ENCODE measurements at places on chromosomes 12 and 14. TPM values are rescaled to one million over a fixed set of nuclear protein-coding genes. Genes with fewer than 3 reads are reported as not detected.

- DNase-seq = no peak
These were observed 251.1 kb downstream of the NAV3 start for GRCh38 chr12:78081590-78082314.

The GLT1D1 gene
- total RNA-seq = 0.32 TPM

The SLCO1B1 gene
- total RNA-seq = not detected

DNA sequence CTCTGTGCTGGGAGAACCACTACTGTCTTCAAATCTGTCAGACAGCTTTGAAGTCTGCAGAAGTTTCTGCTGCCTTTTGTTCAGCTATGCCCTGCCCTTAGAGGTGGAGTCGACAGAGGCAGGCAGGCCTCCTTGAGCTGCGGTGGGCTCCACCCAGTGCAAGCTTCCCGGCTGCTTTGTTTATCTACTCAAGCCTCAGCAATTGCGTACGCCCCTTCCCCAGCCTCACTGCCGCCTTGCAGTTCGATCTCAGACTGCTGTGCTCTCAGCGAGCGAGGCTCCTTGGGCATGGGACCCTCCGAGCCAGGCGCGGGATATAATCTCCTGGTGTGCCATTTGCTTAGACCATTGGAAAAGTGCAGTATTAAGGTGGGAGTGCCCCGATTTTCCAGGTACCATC lies 25.1 kb upstream of the KLRB1 start:
- no peak for DNase-seq

- DNase-seq = no peak
These were observed 63.3 kb downstream of the ZFP36L1 start for GRCh38 chr14:68729556-68729955.

DNA sequence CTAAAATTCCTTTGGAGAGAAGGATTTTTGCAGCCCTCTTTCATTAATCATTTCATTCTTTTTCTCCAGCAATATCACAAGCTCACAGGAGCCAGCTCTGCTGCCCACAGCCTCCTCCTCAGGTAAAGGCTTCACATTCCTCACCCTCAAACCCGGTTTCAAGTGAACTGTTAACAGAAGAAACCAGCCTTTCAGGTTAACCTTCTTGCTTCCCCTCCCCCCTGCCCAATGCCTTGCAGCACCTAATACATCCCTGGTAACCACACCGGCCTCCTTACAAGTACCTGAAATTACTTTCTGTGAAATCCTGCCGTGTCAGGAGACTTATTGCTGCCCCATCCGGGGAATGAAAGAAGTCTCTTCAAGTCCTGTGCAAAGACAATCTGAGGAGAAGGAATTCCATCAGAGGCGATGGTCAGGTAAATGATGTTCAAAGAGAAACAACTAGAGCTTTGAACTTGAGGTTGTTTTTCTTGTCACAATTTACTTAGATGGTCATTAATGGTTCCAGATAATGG lies 111.2 kb downstream of the MYRFL start:
- no peak for DNase-seq

GRCh38 chr12:3129301-3130056 lies 52.3 kb downstream of the TSPAN9 start:
- no peak for DNase-seq

GRCh38 chr14:91484186-91484585 lies 25.9 kb downstream of the PPP4R3A start:
- DNase-seq = peak; percentile 32

The P3H3 gene
- 0.93 TPM for total RNA-seq

The IL26 gene
- total RNA-seq = not detected

DNA sequence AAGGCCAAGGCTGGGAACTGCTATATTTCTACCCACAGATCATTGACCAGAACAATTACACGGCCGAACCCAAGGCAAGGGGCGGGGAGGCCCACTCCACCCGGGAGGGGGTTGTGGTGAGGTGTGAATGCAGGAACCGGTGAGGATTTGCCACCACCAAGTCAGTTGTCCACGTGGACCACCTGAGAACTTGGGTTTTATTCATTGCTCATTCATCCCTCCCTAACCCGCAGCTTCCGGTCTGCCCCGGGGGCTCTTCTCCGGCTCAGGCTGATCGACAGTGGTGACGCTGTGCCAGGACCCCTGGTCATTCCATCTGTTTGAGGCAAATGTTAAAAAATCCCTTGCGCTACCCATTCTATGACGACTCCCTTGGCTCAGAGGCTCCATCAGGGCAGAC lies 127.7 kb upstream of the RTL1 start:
- DNase-seq = no peak

- DNase-seq = no peak
These were observed 9.4 kb upstream of the RPS6KL1 start for GRCh38 chr14:74932401-74932901.

The RNFT2 gene
- 62.2 TPM for total RNA-seq

The CPM gene
- total RNA-seq = 13.0 TPM

The SERPINA3 gene
- total RNA-seq = not detected

The TCL1B gene
- total RNA-seq = 5.7 TPM

DNA sequence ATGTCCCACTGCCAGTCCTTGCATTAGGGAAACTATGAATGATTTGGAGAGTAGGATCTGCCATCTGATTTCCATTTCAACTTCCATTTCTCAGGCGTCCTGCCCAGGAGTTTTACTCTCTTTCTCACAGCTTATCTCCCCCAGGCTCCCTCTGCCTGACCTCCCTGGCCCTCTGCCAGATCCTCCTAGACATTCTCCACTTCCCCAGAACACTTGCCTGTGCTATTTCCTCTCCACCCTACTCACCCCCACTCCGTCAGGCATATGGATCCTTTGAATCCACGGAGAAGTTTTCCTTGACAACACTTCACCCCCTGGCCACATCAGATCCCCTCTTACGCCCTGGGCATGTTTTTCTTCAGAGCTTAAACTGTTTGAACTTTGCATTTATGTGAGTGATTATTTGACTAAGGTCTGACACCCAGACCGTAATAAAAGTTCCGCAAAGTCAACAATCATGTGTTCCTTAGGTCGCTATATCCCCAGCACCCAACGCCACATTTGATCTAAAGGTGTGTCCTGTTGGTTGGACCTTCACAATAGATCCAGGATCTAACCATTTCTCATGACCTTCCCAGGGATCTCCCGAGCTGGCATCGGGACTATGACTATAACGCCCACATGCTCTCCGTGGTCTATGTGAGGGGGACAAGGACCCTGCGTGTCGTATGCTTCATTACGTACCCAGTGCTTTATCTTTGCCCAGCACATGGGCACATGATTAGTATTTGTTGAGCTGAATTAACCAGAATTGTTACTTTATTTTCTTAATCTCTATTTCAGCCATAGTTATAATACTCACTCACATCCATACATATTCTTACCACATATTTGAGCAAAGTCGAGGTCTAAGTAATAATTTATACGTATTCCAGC lies 255.8 kb upstream of the FOXN3 start:
- DNase-seq = no peak

The ATG14 gene
- 4.7 TPM for total RNA-seq

GRCh38 chr12:57149245-57149900 lies 2.0 kb upstream of the LRP1-AS start:
- no peak for DNase-seq

The KERA gene
- not detected for total RNA-seq

DNA sequence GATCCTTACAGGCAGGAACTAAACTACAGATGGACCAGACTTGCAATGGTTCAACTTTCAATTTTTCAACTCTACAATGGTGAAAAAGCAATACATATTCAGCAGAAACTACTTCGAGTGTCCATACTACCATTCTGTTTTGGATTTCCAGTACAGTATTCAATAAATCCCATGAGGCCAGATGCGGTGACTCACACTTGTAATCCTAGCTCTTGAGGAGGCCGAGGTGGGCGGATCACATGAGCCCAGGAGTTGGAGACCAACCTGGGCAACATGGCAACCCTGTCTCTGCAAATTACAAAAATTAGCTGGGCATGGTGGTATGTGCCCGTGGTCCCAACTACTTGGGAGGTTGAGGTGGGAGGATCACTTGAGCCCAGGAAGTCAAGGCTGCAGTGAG lies 336.1 kb downstream of the MED13L start:
- DNase-seq = no peak

DNA sequence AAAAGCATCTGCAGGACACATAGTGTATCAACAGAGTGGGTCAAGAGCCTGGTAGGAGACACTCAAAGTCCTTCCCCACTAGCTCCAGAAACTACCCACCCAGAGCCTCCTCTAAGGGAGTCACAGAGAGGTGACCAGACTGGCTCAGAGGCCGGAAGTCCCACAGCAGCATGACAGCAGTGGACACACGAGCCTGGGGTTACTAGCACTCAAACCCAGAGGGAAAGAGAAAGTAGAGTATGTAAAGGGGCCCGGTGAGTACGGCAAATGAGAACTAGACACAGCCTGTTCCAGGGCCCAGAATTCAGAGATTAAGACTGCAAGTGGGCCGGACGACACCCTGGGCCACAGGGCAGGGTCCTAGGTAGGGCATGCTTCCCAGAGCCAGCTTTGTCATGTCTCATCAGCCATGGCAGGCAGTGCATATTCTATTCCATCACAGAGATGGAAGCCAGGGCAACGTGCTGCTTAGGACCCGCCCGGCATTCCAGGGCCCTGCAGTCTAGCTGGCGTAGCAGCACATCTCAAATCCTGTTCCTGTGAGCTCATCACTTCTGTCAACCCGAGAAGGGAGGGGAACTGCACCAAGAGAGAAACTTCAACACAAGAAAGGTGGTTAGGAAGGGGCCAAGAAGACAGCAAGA lies 4.2 kb downstream of the IFFO1 start:
- no peak for DNase-seq

The INHBE gene
- total RNA-seq = 3.4 TPM

DNA sequence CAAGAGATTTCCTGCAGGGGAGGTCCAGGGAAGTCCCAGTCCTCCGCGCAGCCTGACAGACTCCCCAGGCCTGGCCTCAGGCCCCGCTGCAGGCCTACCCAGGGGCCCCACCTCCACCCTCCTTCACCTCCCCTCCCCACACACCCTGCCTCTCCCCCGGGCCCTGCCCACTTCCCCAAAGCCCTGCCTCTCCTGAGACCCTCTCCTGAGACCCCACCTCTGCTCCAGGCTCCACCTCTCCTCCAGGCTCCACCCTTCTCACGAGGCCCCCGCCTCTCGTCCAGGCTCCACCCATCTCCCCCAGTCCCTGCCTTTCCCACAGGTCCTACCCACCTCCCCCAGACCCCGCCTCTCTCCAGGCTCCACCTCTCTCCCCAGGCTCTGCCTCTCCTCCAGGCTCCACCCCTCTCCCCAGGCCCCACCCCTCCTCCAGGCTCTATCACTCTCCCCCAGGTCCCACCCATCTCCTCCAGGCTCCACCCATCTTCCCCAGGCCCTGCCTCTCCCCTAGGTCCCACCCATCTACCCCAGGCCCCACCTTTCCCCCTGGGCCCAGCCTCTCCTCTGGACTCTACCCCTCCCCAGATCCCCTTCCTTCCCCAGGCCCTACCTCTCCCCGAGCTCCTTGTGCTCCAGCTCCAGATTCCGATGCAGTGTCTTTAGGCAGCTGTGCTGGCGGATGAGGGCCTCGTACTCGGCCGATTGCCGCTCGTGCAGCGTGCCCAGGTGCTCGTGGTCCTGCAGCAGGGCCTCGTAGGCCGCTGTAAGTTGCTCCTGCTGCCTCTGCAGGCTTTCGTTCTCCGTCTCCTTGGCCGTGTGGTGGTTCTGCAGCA lies 58.8 kb upstream of the GPR68 start:
- peak; percentile 81 for DNase-seq

DNA sequence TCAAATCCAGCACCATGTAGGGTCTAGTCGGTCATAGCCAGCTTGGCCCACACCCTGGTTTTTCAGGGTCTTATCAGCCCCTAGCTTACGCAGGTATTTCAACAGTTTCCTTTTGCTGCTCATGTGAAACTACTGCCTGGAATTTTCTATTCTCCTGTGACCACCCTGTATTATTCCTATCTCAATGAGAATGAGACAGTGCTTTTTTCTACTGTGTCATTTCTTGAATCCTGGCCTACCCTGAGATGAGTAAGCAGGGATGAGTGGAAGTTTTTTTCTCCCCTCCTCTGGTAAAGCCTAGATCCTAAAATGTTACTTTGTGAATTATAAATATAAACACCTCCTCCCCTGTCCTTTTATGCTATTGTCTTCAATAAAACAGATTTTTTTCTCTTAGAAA lies 62.7 kb upstream of the ARID2 start:
- DNase-seq = no peak

- DNase-seq = no peak
These were observed 284.2 kb downstream of the ADAMTS20 start for GRCh38 chr12:43267818-43268217.

The POTEM gene
- 1.0 TPM for total RNA-seq

- DNase-seq = no peak
These were observed 7.3 kb downstream of the IL31 start for GRCh38 chr12:122166422-122167349.

DNA sequence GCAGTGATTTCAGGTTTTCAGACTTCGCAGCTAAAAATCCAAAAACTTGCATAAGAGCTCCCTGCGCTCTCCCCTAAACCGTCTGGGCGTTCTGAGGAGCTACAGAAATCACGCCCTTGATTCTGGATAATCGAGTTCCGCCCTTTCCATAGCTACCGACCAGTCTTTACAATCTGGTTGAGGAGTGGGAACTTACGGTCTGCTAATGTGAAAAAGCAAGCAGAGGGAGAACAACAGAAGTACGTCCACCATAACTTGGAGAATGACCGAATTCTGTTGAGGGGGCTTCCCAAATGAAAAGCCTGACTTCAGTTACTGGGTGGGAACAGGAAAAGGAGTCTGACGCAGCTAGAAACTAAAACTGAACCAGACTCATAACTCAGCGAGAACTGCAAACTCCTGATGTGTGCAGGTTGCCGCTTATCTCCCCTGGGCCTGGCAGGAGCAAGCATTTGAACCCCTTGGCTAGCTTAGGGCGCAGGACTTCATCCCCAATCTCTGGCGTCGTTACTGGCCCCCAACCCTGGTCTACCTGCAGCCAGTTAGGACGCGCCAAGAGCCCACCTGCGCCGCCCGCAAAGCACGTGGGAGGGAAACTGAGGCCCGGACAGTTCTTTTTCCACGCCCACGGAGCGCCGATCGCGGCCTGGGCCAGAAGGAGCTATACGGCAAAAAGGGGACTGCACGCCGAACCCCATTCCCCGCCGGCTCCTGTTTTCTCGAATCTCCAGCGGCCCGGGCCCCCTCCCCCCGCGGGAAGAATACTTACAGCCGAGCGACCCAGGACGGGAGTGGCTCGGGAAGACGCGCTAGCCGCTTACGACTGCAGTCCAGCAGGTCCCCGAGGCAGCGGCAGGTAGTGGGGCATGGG lies 838 bp downstream of the LRIG3 start:
- DNase-seq = no peak

GRCh38 chr12:71315328-71315985 lies 124.1 kb upstream of the LGR5 start:
- DNase-seq = no peak

- peak; percentile 85 for DNase-seq
These were observed 3.4 kb upstream of the NXPH4 start for GRCh38 chr12:57213058-57213715.

Data from OCI-LY7 (cell line).